ENCODE measurements at places on chromosomes 16 and 17.
A peak's percentile ranks its signal among the peaks of the same experiment; 100 is the strongest.

- DNase-seq = peak; percentile 13
Measured at GRCh38 chr16:80122115-80122514, 418.7 kb upstream of the DYNLRB2 start.

GRCh38 chr17:50461550-50462132 is 7.0 kb downstream of the CHAD start:
- DNase-seq = no peak

DNA sequence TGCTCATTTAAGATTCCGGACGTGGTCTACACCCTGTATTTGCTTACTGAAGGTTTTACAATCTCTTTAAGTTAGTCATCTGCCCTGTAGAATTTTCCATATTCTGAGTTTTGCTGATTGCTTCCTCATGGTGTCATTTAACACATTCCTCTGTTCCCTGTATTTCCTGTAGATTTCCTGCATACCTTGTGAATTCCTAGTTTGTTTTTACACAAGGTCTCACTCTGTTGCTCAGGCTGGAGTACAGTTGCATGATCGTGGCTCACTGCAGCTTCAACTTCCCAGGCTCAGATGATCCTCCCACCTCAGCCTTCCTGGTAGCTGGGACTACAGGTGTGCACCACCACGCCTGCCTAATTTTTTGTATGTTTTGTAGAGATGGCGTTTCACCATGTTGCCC is 66.8 kb downstream of the CMIP start:
- DNase-seq = peak; percentile 41

DNA sequence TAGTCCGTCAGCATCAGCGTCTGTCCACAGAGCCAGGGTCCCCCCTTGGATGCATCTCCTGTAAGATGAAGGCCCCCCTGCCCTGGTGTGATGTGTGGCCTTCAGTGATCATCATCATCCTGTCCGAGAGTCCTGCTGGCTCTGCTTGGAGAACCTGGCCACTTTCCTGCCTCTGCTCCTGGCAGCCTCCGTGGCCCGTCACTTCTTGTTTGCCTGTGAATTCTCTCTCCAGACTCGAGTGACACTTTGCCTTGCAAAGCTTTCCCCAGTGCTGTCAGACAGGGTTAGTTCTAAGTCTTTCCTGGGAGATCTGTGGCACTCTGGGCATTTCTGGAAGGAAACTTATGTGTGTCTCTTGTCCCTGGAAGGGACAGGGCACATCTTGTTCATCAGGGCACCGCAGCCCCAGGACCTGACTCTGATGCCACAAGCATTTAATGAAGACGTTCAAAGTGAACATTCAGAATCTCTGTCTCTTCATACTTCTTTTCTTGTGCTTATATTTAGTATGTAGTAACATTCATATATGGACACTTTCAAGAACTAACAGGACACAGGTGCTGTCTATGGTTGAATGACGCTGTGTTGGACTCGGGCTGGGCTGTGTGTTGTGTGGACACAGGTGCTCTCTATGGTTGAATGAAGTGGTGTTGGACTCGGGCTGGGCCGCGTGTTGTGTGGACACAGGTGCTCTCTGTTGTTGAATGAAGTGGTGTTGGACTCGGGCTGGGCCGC is 68.5 kb downstream of the RPTOR start:
- no peak for DNase-seq

- DNase-seq = peak; percentile 33
Measured at GRCh38 chr16:64211331-64211730, 910.5 kb downstream of the CDH11 start.

- no peak for DNase-seq
Measured at GRCh38 chr16:12240036-12240435, 263.5 kb downstream of the SNX29 start.

DNA sequence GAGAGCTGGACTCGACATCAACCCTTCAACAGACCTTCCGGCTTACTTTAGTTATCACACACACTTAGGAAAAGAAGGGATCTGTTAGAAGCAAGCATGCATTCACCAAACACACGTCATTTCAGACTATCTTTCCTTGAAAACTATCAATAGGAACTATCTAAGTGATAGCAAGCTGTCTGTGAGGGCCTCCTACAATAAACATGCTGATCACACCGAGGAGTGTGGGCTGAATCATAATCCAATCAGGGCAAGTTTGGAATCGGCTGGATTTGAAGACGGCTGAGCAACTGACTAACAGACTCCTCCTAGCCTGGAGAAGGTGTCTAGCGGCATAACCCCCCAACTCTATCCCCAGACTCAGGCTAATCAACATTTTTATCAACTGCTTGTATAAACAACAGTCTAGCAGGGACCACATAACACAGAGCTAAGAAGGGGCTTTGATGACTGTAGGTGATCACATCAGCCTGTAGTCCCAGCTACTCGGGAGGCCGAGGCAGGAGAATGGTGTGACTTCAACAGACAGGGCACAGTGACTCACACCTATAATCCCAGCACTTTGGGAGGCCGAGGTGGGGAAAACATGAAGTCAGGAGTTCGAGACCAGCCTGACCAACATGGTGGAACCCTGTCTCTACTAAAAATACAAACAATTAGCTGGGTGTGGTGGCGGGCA is 14.1 kb downstream of the NXN start:
- no peak for DNase-seq

DNA sequence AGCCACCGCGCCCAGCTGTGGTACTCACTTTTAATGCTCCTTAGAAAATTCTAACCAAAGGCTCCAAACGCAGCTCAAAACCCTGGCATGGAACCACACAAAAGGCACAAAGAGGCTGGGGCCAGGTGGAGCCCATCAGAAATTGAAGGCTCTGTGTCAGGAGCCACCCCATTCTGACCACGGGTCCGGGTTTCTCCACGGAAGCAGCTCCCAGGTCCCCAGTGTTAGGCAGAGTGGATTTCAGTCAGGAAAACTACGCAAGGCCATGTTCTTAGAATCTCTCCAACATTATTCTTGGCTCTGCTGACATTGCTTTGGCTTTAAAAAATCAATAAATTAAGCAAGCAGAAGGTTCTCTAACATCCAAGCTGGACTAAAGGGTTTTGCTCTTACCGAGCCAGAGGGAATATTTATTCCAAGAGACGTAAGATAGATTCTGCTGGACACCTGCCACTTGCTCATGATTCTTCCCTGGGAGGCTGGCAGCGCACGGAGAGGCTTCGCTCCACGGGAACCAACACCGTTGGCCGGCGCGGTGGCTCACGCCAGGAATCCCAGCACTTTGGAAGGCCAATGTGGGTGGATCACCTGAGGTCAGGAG is 93.5 kb downstream of the NXN start:
- no peak for DNase-seq

GRCh38 chr17:48195910-48196309 is 88.3 kb downstream of the SNX11 start:
- DNase-seq = no peak

GRCh38 chr17:9436630-9437029 is 139.0 kb downstream of the STX8 start:
- peak; percentile 39 for DNase-seq

DNA sequence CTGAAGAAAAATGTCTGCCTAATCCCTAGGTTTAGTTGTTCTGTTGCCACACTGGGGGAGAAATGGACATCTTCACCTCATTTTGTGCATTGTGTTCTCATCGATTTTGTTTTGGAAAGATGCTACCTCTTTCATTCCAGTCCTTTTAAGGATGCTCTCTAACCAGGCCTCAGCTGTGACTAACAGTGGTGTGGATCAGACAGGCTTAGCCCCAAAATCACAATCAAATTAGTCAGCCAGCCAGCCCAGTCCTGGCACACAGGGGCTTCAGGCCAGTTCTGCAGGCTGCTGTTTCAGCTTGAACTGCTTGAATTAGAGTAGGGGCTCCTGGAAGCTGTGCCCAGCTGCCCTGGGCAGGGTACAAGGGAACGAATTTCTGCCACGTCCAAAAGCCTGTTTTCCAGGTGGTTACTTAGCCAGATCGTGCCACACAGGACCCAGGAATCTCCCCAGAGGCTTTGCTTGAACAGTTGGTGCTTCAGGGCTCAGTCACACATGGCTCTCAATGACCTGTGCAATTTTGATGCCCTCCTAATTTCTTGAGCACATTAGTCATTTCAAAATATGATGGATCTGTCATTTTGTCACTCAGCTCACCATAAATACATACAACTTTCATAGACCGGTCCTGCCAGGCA is 60.7 kb downstream of the CLEC16A start:
- peak; percentile 68 for DNase-seq

- no peak for DNase-seq
Measured at GRCh38 chr16:88491001-88491559, 38.0 kb downstream of the ZFPM1 start.

GRCh38 chr17:41521574-41522261 is 3.0 kb upstream of the KRT15 start:
- DNase-seq = peak; percentile 90

GRCh38 chr17:66398617-66399016 is 96.2 kb downstream of the PRKCA start:
- DNase-seq = no peak

GRCh38 chr17:17440010-17440843 is 36.6 kb upstream of the MED9 start:
- peak; percentile 43 for DNase-seq

- no peak for DNase-seq
Measured at GRCh38 chr17:58399974-58400373, 17.4 kb downstream of the RNF43 start.

- no peak for DNase-seq
Measured at GRCh38 chr16:6345090-6345489, 987.6 kb upstream of the RBFOX1 start.

- no peak for DNase-seq
Measured at GRCh38 chr17:82317394-82318168, at the start of gene CD7. Gene CD7 (minus strand): TSS chr17:82317608. CDS start chr17:82317495, 113 bp downstream.

All from RPMI7951 (cell line).